ENCODE measurements at places on chromosomes 6 and 20. TPM values are rescaled to one million over a fixed set of nuclear protein-coding genes. Genes with fewer than 3 reads are reported as not detected.

DNA sequence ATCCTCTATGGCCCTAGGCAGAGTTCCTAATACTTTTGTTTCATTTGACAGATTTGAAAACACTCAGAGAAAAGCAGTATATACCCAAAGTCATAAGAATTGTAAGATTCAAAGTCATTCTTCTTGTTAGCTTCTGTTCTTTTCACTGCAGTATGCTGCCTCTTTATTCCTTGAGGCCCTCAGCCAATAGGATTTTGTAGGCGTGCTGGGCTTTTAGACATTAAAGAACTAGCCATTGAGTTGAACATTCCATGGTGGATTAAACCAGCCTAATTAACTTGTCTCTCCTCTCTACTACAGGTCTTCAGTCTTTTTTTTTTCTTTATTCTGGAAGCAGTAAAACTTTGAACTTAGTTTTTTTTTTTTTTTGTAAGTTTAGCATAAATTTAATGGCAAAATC lies 186.3 kb downstream of the PLCB4 start:
- DNase-seq = no peak

GRCh38 chr20:56608376-56608775 lies 20.7 kb upstream of the TFAP2C start:
- DNase-seq = no peak

GRCh38 chr6:135064586-135064985 lies 10.0 kb upstream of the HBS1L start:
- no peak for DNase-seq

- no peak for DNase-seq
Observed at GRCh38 chr6:906920-907319, 214.0 kb upstream of the EXOC2 start.

DNA sequence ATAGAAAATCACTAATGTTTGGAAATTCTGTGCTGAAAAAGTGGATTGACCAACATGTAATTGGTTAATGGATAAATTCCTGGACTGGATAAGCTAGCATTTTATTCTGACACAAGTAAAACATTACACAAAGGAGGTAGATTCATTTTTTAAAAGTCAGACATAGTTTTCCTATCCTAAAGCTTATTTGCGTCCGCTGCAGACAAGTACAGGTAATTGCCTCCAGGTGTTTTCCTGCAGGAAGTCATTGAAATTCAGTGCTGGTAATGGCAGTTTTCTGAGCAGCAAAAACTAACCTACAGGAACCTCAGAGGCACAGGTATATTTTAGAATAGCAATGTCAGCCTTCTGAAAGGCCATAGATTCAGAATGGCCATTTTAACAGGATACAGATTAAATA lies 20.0 kb upstream of the HIVEP1 start:
- no peak for DNase-seq

- DNase-seq = no peak
Observed at GRCh38 chr6:53618219-53618618, 47.3 kb downstream of the KLHL31 start.

- DNase-seq = no peak
Observed at GRCh38 chr6:144416773-144417172, 131.6 kb downstream of the UTRN start.

GRCh38 chr6:15088904-15089568 lies 156.8 kb upstream of the JARID2 start:
- DNase-seq = no peak

DNA sequence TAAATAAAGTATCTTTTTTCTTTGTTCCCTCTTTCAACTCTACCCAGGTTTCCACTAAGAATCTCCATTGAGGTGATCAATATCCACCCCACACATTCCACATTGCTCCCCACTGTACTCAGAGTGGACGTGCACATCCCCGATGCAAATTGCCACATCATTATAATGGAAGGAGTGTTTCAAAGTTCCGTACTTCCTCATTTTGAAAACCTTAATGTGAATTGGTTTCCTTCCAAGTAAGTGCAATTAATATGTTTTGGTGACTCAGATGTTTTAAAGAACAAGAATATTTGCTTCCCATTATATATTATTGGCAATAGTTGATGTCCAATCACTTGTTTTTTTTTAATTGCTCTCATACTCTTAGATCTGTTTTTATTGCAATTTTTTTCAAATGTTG lies 463.6 kb downstream of the HACE1 start:
- DNase-seq = no peak

DNA sequence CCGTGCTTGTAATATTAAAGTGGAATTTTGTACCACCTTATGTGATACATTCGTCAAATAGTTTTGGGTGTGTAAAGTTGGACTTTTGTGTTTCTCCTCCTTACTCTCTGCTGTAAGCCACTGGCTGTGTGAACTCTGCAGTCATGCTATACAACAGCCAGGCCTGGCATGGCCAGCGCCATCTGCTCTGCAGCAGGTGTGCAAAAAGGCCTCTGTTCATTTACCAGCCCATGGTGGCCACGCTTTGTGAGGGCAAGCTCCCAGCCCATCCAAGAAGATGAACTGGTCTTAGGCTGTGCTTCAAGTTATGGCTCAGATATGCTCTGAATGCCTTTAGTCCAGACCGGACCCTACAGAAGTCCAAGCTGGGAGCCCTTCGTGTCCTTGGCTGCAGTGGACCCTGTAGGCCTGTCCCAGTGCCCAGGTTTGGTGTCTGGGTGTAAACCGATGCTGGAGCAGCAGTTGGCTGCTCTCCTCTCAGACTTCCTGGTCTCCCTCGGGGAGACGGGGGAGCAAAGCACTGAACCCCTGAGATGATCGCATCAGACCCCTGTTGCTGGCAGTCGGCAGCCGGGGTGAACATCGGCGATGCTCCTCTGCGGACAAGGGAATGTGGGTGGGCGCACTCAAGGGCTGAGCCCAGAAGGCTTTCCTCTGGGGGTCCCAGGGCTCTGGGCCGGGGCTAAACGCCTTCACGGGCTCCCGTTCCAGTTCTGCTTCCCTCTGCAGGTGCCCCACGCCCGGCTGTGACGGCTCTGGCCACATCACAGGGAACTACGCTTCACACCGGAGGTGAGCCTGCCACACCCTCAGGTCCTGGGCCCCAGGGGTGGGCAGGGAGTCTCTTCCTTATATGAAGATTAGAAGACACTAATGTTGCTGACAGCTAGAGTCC lies 28.6 kb upstream of the PCMTD2 start:
- no peak for DNase-seq

DNA sequence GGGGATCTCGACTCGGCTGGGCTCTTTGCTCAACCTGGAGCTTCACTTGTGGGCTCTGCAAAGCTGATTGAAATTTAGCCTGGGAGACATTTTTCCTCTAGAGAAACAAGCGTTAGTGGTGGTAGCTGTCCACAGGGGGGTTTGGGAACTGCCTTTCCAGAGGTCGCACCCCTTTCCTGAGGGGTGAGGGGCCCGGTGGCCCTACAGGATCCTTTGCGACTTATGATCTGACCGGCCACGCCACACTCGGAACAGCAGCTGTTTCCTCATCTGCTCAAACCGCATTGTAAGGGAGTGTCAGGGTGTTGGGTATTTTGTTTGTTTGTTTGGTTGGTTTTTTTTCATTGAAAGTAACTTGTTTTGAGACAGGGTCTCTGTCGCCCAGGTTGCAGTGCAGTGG lies 21.0 kb downstream of the PNLDC1 start:
- no peak for DNase-seq

- DNase-seq = no peak
Observed at GRCh38 chr6:114449659-114450058, 106.8 kb upstream of the HS3ST5 start.

- no peak for DNase-seq
Observed at GRCh38 chr20:1906361-1907051, 11.3 kb downstream of the SIRPA start.

GRCh38 chr6:28251661-28252008 lies 434 bp downstream of the ZKSCAN4 start:
- DNase-seq = no peak

DNA sequence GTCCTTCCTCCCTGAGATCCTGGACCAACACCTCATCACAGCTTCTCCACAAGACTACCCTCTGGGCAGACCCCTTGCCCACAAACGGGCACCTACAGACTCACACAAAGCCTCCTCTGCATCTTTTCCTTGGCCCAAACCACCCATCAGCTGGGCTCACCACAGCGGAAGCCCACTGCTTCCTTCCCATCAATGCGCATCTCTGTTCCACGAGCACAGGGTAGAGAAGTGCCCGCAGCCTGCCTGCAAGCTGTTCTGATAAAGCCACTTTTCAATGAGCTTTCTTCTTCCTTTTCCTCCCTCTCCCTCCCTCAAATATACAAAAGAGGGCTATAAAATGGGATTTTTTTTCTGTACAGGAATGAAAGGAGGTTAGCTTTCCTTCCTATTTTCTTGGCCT lies 111.2 kb downstream of the NFATC2 start:
- DNase-seq = no peak

TIAM2 gene
- total RNA-seq = 8.6 TPM

SLC22A7 gene
- total RNA-seq = not detected

FOXF2 gene
- total RNA-seq = not detected

SLC17A2 gene
- total RNA-seq = not detected

UBD gene
- not detected for total RNA-seq

FAM229B gene
- 18.0 TPM for total RNA-seq

TCP11 gene
- 0.32 TPM for total RNA-seq

C20orf202 gene
- not detected for total RNA-seq

MPIG6B gene
- not detected for total RNA-seq

ZSCAN12 gene
- 8.1 TPM for total RNA-seq

FNDC1 gene
- under 0.01 TPM for total RNA-seq

Data from fibroblast of villous mesenchyme (primary cell).